Stimulated activated CD8-positive, alpha-beta memory T cell treated with anti-CD3 and anti-CD28 coated beads, Interleukin-2, amount 100 ng/mL, for 1 hour (primary cell): ENCODE measurements at places on chromosomes 2 and 18.
A peak's percentile ranks its signal among the peaks of the same experiment; 100 is the strongest.

DNA sequence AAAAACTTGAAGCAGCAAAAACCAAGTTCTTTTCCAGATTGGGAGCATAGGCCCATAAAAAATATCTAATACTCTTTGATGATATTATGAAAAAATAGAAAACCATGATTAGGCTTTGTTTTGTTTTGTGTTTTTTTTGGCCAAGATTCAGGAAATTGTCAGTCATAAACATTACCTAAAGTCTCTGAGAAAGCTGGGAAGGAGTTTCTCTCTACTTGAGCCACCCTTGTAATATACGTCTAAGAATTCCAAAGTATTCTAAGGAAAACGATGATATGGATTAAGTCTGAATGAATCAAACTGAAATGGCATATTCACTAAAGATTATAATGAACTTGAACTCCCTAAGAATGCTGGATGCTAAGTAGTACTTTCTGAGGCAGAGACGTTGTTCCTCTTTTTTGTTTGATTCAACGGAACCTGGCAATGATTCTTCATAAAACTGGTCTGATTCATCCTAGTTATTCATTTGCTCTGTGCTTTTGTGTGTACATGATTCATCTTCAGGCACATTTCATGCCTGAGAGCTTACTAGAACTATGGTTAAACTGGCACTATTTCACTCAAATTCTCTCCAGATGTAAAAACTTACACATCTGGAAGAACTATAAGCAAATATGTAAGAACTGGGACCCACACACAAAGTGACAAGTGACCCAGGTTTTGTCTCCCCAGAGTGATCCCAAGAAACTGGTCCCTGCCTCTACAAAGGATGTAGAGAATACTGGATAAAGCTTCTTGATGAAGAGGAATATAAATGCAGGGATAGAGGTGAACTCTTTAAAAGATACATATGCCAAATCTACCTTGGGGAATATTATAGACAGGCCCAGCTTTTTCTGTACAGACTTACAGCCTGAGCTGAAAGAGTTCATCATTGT lies 159.7 kb downstream of the DOCK10 start:
- no peak for DNase-seq

DNA sequence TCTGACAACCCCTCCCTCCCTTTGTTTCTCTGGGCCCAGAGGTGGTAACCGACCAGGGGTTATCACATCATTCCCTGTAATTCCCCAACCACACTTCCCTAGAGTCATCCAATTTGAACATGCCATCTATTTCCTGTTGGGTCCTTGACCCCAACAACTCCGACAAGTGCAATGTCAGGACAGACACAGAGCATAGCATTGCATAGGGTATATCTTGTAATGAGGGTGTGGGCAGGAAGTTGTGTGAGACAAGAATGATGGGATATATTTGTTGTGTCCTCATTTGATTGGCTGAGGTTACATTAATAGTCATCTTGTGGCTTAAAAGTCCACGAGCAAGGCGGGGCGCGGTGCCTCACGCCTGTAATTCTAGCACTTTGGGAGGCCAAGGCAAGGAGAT lies 33.4 kb upstream of the CNOT11 start:
- DNase-seq = no peak

DNA sequence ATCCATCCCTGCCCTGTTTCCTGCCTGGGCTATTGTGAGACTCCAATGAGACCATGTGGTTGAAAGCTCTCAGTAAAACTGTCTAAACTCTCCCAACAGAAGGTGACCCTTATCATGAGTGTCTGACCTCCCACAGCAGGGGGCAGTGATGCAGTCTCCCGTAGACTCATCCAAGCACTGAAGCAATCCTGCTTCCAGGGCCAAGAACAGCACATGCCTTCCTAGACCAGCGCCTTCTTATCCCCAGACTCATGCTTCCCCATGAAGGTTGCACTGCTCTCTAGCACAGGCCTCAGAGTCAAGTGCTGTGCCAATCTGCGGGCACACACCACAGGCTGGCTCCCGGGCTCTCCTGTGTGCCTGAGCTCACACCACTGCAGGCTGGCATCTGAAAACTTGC lies 112.3 kb downstream of the TNS1 start:
- no peak for DNase-seq

- no peak for DNase-seq
Measured at GRCh38 chr2:96816836-96817702, 1.0 kb downstream of the CNNM3 start.

- no peak for DNase-seq
Measured at GRCh38 chr2:210157526-210157925, 13.7 kb downstream of the KANSL1L start.

GRCh38 chr2:196466581-196466980 lies 172.9 kb upstream of the CCDC150 start:
- no peak for DNase-seq

DNA sequence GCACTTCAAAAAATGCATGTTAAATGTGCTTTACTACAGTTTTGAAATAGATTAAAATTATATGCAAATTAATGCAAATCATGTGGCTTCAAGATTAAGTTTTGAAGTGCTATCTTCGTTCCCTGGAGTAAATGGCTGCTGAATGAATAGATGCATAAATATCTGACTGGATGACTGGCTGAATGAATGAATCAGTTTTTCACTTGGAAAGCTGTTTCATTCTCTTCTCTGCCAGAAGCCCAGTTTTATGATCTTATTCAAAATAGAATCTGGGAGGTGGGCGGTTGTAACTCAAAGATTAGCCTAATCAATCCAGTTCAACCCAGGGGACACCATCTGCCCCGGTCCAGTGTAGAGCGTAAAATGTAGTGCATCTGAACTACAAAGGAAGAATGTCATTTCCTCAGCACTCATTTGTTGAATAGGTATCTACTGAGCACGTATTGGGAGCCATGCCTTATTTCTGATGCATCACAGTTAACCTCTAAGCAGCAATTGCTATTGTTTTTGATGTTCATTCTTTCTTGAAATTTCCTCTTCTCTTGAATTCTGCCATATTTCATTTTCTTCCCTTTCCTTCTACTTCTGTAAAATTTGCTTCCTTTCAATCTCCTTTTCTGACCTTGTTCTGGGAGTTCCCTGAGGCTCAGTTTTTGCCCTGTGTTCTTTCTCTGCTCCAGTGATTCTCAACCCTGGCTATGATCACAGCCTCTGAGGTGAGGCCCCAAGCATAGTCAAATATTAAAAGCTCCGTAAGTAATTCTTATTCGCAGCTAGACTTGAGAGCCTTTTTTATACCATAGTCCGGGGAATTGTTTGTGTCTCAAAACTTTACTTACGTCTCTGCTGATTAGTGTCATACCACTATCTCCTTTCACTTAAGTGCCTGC lies 282.7 kb downstream of the PARD3B start:
- no peak for DNase-seq

- no peak for DNase-seq
Measured at GRCh38 chr2:46669016-46669415, 189.7 kb downstream of the TMEM247 start.

GRCh38 chr2:156181208-156181607 lies 151.3 kb downstream of the NR4A2 start:
- no peak for DNase-seq

- DNase-seq = no peak
Measured at GRCh38 chr18:26721854-26722564, 143.5 kb downstream of the AQP4 start.

DNA sequence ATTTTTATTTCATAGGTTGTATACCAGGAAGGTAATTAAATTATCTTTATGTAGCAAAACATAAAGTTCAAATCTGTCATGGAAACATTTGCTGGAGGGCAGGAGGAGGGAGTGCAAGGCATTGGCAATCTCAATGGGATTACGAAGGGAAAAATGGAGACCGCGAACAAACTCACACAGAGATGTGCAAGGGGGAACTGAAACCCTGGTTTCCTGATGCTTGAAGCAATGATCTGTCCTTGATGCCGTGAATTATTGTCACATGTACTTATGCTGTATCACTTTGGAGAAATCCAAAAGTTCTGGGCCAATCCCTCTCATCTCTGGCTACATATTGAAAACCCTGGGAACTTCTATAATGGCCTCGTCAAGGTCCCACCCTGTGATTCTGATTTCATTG lies 65.0 kb upstream of the MFF start:
- no peak for DNase-seq

GRCh38 chr2:241242306-241242705 lies 53.8 kb downstream of the ANO7 start:
- no peak for DNase-seq

GRCh38 chr18:48065601-48065995 lies 135.1 kb upstream of the SMAD2 start:
- no peak for DNase-seq

DNA sequence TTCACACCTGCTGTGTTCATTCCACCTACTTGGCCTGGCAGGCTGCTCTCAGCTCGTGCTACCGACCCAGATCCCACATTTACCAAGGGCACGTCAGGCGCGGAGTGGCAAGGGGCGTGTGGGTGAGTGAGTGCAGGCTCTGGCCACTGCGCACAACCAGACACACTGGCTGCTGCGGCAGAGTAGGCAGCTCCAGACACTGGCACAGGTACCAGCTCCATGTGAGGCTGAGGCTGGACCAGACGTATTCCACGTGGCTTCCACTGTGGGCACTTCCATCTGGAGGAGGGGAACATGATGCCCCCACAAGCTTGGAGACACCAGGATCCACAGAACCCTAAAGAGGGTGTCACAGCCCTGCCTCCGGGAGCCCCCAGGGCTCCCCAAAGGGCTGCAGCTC lies 74.6 kb upstream of the ZNF804A start:
- DNase-seq = no peak

- no peak for DNase-seq
Measured at GRCh38 chr2:2158189-2158826, 172.8 kb downstream of the MYT1L start.

GRCh38 chr18:7456376-7456775 lies 110.7 kb upstream of the PTPRM start:
- DNase-seq = no peak

GRCh38 chr2:192196421-192197194 lies 1.9 kb upstream of the TMEFF2 start:
- DNase-seq = no peak

DNA sequence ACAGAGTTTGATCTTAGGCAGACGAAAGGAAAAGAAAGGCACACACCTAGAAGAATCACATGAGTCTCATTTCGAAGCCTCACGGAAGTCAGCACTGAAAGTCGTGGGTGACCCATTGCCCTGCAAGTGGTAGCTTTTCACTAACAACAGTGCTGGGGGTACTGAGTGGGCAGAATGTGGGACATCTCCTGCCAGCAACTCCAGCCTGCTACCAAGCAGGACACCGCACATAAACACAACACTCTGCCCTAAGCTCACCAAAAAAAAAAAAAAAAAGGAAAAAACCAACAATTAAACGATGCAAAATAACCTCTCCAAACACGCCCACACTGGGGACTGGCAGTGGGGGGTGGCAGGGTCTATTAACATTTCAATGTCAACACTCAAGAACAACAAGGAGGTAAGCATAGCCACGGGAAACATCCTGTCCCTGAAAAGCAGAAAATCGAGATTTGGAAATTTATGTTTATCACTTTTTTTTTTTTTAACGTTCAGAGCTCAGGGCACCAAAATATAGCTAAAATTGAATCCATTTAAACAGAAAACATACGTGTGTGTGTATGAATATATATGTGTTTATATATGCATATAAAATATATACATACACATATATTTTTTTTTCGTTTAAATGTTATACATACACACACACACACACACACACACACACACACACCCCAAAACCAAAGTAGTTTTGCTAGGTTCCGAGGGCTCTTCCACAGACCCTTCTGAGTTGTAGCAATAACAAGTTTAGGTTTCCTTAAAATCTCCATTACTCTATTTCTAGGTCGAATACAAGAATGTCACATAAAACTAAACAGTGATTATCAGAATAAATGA lies 2.2 kb downstream of the INO80D start:
- no peak for DNase-seq

GRCh38 chr2:71691747-71692441 lies 238.5 kb downstream of the DYSF start:
- DNase-seq = no peak

- no peak for DNase-seq
Measured at GRCh38 chr18:76791106-76791505, 31.3 kb upstream of the ZNF236 start.

- DNase-seq = peak; percentile 82
Measured at GRCh38 chr2:98608116-98608961, at the start of the genes COA5 and UNC50. TSS of gene COA5 (minus strand) at chr2:98608512. CDS start at chr2:98608405, 107 bp downstream. TSS of gene UNC50 (plus strand) at chr2:98608589. CDS start at chr2:98609760, 1,171 bp downstream.

DNA sequence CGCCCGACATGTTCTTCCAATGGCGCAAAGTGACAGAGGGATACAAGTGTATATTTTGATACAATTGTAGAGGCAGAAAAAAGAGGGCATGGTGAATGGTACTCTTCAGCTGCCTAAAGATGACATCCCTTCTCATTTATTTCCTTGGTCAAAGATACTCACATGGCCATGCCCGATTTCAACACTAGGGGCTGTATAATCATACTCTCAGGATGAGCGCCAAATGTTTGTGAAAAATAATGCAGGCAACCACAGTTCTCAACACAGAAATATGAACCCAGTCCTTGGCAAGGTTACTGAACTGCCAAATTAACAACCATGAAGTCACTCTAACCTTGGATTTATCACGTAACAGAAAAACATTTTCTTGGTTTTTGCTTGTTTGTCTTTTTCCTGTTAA lies 204.4 kb downstream of the CCDC102B start:
- no peak for DNase-seq

DNA sequence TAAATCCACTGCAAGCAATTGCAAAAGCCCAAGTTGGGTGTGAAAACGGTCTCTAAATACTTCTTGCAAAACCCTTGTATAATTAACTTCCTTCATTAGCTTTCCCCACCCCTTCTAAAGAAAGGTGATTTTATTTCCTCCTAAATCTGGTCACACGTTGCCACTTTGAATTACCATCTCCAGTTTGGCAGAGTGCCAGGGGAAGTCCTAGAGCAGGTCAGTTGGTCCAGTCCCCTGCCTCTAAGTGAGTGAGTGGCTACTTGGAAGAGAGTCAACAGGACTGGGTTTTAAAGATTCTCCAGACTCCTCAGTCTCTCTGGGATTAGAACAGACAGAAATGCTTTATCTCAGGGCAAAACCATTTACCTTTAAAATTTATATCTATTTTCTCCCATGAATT lies 18.7 kb upstream of the LYPD6B start:
- no peak for DNase-seq

DNA sequence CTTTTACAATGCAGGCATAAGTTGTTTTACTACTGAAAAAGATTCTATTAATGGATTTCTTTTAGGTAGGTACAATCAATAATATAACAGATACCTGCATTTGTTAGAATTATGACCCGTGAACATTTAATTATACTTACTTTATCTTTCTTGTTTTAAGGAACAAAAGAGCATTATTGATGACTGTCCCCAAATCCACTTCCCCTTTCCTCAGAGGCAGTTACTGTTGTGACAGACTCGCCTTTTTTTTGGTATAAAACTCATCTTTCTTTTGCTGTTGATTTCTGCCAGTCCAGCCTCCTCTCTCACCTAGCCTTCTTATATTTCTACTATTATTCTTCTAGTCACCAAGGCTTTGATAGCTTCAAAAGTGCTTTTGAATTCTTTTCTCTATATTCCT lies 12.1 kb downstream of the ACTR3 start:
- DNase-seq = no peak

DNA sequence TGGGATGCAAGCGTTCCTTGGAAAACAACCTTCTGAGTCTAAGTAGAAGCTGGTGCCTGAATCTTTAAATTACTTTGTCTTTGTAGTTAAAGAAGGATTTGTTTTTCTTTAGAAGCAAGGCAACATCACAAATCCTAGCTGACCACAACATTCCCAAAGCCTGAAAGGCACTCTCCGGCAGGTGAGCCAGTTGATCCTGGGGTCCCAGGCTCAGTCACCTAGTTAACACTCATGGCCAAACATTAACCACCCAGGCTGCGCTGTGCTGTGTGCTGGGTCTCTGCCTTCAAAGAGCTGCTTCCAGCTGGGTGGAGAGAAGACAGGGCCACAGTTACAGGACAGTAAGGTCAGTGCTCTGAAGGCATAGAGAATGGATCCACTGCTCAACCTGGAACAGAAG lies 120.0 kb upstream of the TRIB2 start:
- no peak for DNase-seq

- no peak for DNase-seq
Measured at GRCh38 chr2:41294331-41294730, 753.5 kb upstream of the PKDCC start.
